IMR-90 (cell line): ENCODE measurements at places on chromosomes 4 and X. TPM values are rescaled to one million over a fixed set of nuclear protein-coding genes. Genes with fewer than 3 reads are reported as not detected.

The CYTL1 gene
- 1.3 and 1.4 TPM in 2 replicates for total RNA-seq

The ARAP2 gene
- 1.7 and 1.8 TPM in 2 replicates for total RNA-seq

The GUCY1B1 gene
- 2.8 and 2.9 TPM in 2 replicates for total RNA-seq

GRCh38 chrX:15816886-15817285 is 26.6 kb downstream of the ZRSR2 start:
- no peak for DNase-seq

- DNase-seq = no peak
Observed at GRCh38 chr4:73705721-73706120, 34.6 kb upstream of the CXCL8 start.

GRCh38 chr4:10619220-10619619 is 65.3 kb downstream of the CLNK start:
- DNase-seq = peak; percentile 38

DNA sequence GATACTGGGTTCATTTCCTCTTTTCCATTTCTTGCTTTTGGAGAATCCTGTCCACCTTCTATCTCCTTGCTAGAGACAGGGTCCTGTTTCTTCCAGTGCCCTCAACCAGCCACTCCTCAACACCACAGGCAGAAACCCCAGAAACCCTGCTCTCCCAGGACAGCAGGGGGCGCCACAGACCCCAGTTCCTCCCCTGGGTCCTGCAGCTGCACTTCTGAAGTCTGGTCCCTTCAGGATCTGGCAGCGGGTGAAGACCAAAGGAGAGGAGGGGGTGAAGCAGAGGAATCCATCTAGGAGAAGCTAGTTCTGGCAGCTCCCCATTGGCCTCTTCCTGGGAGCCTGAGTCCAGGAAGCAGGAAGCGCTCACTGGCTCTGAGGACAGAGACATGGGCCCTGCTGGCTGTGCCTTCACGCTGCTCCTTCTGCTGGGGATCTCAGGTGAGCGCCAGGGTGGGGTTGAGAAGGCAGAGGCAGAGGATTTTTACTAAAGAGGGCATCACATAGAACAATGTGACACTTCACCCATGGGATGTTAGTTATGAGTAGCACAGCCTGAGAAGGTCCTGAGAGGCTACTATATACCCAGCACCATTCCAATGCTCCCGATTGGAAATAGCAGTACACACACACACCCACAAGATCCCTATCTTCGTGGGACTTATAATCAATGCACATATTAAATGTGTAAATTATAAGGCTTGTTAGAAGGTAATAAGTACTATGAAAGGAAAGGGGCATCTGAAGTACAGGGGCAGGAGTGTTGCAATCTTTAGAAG is at the start of gene PRSS48:
PRSS48 (plus strand) TSS at position 375 of the 776 bp plus-strand sequence; CDS start at position 387, 12 bp downstream.
- DNase-seq = peak; percentile 32

DNA sequence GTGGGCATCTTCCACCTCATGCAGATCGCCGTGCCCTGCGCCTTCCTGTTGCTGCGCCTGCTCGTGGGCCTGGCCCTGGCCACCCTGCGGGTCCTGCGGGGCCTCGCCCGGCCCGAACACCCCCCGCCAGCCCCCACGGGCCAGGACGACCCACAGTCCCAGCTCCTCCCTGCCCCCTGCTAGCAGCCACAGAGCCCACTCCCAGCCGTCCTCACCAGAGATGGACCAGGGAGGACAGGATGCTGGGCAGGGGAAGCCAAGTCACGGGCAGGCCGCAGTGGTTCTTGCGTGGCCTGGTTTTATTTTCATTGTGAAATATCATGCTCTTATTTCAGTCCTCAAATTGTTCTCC is 15.1 kb downstream of the DGKQ start:
- no peak for DNase-seq

DNA sequence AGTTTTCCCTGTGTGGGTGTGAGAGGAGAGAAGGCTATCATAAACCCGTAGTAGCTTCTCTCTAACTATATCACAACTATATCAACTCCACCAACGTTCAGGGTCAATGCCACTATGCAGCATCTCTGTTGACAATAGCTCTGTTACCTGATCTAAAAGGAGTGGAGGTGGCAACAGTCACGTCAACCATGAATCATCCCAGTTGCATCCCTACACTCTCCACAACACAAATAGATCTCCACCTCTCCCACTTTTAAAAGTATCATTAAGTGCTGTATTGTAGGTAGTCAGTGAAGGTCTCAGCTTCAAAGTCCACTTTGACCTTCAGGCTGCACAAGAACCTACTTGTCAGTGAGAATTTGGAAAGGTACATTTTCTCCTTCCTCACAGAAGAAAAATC is 600.5 kb upstream of the GRIA3 start:
- DNase-seq = no peak

The VCX2 gene
- not detected in 2 replicates for total RNA-seq

DNA sequence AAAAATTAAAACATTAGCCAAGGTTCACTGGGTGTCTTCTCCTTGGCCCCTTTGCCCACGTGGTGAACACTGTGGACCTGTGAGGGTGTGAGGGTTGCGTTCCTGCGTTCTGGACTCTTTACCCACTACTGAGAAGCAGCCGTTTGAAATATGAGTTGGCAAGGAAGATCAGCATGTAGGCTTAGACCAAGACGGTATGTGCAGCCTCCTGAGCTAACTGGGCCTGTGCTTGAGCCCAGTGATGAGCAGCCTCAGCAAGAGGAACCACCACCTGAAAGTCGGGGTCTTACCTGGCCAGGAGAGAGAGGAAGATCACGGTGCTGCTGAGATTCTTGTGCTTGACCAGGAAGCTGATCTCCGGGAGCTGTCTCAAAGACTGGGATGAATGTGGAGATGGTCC is 19.5 kb downstream of the RGS12 start:
- no peak for DNase-seq

DNA sequence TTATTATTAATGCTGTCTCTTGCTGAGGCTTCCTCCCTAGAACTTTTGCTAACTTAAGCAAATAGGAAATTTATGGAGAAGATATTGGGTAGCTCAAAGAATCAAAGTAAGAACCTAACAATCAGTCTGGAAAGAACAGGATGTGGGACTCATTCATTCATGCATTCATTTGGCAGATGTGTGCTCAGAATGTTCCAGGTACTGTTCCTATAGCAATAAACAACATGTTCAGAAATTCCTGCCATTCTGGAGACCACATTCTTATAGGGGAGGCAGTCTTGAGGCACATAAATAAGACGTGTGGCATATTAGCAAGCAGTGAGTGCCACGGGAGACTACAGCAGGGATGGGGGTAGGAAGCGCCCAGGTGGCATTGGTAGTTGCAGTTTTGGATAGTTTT is 5.0 kb downstream of the GRK4 start:
- DNase-seq = no peak

DNA sequence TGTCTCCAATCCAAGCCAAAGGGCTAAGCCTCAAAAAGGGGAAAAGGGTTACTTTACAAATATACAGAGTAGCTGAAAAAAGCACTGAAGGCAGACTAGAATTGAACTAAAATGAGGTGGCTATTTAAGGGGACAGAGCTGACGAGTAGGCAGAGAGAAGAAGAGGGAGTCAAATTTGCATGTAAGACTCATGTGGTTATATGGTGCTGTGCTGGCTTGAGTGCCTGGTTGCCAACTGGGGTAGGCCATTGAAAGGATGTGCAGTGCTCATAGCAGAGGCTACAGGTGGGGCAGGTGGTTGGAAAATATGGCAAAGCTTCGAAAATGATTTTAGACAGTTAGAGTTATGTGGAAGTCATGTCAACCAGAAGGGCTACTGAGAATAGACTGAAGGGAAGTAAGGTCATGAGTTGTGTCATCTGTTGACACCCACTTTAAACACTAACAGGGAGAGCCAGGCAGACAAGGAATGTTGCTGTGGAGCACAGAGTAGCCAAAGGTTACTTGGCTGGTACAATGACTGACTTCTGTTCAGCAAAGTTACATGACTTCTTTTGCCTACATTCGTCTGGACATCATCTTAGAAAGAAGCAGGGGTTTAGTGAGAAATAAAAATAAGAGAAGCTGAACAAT is 1210.4 kb downstream of the ADGRL3 start:
- no peak for DNase-seq

DNA sequence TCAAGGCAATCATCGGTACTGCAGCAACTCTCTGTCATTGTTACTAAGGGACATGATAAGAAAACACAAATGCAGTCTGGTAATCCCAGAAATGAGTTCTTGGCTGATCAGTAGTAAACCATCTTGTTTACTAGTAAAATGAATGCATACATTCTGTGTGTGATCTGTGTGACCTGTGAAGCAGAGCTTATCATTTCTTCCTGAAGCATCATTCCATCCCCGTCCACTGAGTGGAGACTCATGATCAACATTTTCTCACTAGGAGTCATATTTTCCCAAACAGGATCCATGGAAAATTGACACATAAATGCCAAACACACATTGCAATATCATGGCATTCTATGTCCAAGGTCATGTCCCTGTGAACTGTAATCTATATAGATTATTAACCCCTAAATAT is 226.1 kb downstream of the ANKRD50 start:
- DNase-seq = no peak

The EDA gene
- total RNA-seq = under 0.01 TPM in 2 replicates

The RS1 gene
- not detected in 2 replicates for total RNA-seq

The PASD1 gene
- total RNA-seq = not detected in 2 replicates

DNA sequence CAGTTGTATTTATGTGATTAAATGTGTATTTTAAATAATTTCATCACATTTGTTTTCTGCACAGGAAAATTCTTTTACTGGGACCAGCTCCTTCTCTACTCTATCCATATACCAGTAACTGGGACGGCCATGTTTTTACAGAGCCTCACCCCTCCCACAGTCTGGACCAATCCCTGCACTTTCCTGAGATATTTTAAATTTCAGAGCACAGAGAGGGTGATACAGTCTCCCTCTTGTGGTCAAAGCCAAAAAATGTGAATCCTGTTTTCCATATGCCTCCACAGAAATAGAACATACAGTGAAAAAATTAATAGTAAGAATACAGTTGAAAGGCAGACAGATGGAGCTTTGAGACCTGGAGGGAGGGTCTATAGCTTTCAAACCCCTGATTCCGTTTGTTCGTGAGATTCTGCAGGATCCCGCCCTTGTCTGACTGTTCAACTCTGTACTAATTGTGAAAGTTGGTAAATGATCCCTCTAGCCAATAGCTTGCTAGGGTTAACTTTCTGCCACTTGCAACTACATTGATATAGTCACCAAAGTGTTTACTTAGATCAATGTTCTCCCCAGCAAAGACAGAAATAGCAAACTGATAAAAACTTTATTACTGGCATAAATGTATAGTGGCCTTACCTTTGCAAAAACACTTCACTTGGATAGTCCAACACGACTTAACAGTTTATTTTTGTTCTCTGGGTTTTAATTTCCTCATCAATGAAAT is 172.2 kb downstream of the PPARGC1A start:
- DNase-seq = peak; percentile 31

DNA sequence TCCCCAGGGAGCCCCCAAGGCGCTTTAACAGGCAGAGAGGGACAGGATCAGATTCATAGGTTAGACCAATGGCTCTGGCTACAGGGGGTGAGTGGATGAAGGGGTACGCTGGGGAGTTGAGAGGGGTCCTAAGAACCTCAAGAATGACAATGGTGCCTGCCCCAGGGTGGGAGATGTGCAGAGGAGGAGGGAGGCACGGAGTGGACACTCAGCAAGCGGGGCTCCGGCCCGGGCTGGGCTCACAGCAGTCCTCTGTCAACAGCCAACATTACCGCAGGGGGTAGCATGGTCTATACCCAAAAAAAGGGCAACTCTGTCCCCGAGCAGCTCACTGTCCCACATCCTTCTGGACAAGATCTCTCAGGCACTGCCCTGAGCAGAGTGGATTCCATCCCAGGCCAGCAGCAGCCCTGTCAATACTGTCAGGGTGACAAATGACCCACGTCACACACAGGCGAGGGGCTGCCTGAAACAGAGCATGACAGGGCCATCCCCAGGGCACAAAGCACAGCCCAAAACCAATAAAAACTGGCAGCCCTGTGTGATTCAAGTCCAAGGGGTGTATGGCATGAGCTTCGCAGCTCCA is 47.7 kb upstream of the PPP2R2C start:
- no peak for DNase-seq

DNA sequence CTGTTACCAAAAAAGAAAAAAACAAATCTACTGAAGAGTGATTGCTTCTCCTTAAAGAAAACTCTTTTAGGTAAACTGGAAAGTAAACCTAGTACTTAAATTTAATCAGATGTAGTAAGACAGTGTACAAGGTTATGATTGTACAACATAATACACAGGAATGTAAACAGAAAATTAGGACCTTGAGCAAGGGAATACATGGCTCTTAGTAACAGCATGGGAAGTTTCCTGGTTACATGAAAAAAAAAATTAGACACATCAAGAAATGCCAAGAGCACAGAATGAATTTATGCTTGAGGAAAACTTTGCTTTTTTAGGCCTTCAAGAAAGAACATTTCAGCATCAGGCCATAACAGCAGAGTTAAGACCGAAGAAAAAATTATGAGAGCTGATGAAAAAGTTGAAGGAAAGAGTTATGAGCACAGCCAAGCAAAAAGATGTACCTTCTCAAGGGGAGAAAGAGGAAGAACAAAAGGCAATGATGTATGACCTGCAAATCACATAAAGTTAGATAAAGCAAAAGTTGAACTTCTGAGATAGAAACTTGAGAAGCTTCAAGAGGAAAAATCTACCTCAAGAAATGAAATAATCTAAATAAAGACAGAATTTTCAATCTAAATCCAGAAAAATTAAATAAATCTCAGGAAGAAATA is 311.6 kb downstream of the GALNTL6 start:
- DNase-seq = no peak

DNA sequence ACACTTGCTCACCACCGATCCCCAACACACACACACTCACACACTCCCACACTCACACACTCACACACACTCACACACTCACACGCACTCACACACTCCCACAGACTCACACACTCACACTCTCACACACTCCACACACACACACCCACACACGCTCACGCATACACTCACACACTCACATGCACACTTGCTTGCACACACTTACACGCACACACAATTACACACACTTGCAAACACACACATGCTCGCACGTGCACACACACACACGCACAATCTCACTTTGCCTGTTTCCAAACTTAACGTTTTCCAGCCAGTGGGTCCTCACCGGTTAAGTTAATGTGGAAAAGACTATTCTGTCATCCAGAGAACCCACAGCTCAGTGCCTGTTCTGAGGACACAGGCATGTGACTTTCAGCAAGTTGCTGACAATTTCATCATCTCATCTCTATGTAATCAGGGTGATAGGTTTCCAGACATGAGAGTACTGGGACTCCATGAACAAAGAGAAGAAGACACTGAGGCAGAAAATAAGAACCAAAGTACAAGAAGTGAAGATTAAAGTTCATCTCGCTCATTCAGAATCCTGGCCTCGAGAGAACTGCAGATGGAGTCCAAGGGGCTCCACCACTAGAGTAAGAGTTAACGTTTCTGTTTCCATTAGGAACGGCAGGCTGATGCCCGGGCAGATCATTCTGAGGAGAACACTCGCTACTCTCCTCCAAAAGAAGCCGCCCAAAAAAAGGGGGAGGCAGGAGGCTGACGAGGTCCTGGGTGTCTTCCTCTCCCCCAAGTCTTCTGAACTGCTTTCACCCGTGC is 153.2 kb upstream of the FRG1 start:
- DNase-seq = no peak

The TCP11X2 gene
- total RNA-seq = not detected in 2 replicates

DNA sequence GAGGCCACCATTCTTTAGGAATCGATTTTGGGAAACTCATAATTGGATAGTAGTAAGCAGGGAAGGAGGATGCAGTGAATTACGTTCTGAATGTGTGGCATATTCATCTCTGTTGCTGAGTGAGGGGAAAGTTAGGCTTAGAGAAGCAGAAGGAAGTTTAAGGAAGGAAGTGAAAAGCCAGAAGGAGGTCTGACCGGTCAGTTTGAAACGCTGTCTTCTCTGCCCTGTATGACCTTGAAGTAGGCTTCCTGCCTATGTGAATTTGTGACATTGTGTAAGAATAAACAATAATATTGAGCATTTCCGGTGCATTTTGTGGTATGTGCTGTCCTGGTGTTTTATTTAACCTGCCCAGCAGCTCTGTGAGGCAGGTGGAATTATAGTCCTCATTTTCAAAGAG is 67.3 kb downstream of the PDLIM5 start:
- DNase-seq = no peak
